ENCODE measurements at places on chromosomes 3 and 15.

- no peak for DNase-seq
Measured at GRCh38 chr3:141594357-141594756, 107.5 kb downstream of the RASA2 start.

GRCh38 chr3:130979117-130979516, 47.5 kb downstream of the ASTE1 start:
- DNase-seq = no peak

GRCh38 chr15:70049701-70050301, 47.9 kb downstream of the TLE3 start:
- DNase-seq = no peak

GRCh38 chr3:49535971-49536874, 18.1 kb upstream of the BSN start:
- no peak for DNase-seq

- DNase-seq = no peak
Measured at GRCh38 chr15:36926427-36926825, 173.9 kb downstream of the MEIS2 start.
